ENCODE measurements at places on chromosomes 6 and 20.

DNA sequence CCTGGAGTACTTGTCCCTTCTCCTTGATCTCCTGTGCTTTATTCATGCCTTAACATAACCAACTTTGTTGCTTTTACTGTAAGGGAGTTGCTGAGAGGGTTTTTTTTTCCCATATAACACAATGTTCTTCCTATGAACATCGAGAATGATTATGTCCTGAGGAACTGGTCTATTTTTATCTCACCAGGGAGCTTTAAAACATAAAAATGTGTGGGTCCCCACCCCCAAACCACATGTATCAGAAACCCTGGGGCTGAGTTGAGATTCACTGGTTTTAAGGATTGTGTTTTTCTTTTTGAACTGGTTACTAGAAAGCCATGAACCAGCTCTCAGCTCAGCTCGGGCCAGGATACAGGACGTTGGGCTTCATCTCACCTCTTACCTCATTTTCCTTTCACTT is 118.5 kb upstream of the JAG1 start:
- DNase-seq, result no peak

DNA sequence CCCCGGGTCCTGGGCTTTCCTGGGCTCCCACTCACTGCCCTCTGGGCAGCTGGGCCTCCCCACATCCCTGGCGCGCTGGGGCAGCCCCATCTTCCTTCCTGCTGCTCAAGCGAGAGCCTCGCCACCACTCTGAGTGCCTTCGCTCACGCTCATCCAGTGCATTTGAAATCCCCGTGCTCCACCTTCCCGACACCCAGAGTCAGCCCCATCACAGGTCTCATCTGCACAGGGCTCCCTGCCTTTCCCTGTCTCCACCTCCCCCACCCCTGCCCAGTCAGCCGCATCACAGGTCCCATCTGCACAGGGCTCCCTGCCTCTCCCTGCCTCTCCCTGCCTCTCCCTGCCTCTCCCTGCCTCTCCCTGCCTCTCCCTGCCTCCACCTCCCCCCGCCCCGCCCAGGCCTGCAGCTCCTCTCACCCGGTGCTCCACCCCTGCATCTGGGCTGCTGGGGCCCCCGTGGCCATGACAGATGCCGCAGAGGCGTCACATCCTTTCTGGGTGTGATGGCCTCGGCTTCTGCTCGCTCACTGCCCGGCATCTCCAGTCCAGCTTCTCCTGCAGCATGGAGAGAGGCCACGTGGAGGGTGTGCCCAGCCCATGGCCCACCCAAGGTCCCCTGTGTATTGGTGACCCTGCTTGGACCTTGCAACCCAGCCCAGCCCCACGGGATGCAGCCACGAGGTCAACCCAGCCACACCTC is 9.0 kb upstream of the BHLHE23 start:
- no peak for DNase-seq

DNA sequence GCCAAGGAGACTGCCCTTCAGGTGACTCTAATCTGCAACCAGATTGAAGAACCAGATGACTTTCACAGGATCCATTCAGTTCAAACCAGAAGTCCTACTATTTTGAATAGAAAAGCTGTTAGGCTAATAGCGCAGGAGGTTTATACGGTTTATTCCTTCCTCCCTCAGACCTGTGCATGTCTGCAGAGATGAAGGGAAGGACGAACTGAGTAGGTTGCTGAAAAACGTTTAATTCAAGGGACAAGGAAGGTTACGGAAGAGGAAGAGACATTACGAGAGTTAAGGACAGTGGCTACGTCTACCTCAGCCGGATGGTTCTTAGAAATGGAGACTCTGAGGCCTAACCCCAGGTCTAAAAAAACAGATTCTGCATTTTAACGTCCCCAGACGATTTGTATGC is 978 bp downstream of the AURKA start:
- no peak for DNase-seq

- DNase-seq, result no peak
These were observed 93.8 kb upstream of the RPS6KA2 start for GRCh38 chr6:166720856-166721255.

DNA sequence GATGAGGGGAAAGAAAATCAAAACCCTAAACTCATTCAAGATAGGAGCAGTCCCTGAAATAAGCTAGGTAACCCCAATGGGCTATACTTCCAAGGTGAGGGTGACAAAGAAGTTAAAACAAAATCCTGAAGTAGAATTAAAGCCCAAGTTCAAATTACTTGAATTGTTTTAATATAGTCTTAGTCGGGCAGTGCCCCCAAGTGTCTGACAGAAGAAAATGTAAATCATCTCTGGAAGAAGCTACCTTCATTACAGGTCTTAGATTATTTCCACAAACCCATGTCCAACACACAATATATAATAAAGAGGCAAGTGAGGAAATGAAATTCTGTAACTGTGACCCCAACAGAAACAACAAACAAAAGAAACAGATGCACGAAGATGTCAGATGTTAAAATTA is 36.8 kb upstream of the L3MBTL3 start:
- no peak for DNase-seq

DNA sequence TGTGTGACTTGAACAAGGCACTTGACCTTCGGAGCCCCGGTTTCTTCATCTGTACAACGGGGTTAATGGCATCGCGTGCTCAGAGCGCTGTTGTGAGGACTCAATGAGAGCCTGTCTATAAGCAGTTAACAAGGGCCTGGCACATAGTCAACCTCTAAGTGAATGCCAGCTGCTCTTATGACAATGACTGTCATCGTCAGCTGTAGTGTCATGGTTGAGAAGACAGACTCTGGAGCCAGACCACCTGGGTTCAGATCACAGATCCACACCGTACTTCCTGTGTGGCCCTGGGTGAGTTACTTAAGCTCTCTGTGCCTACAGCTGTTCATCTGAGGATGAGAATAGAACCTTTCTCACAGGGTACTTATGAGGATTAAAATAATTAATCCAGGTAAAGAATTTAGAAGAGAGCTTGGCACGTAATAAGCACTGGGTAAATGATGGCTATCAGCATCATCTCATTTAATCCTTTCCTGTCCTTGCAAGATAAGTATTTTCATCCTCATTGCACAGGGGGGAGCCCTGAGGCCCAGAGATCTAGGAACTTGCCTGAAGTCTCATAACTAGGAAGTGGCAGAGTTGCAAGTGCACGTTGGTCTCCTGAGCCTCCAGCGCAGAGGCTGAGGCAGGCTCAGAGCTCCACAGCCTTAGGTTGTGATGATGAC is 105.3 kb downstream of the EYA2 start:
- no peak for DNase-seq
